ENCODE measurements at places on chromosomes 16 and 17.

DNA sequence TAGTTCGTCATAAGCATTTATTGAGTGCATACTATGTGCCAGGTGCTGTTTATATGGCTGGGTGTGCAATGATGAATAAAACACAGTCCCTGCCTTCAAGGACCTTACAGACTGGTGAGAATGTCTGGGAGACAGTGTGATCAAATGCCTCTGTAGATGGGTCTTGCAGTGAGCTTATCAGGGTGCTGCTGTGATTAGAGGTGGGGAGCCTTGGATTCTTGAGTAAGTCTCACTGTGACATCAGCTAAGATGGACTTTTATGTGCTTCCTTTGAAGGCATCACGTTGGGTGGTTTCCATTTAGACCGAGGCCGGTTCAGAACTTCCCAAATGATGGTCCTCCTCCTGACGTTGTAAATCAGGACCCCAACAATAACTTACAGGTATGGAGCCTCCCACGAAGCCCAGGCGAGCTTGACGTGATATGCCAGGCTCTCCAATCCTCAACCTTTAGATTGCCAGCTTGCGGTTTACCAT lies 10.0 kb downstream of the HERPUD1 start:
- DNase-seq = no peak

GRCh38 chr17:19304209-19304608 lies 58.3 kb downstream of the B9D1 start:
- no peak for DNase-seq

GRCh38 chr16:83345846-83346640 lies 461.7 kb upstream of the HSBP1 start:
- DNase-seq = no peak

GRCh38 chr17:78130090-78130436 lies 508 bp upstream of the TMC8 start:
- no peak for DNase-seq

GRCh38 chr17:62760059-62760944 lies 47.8 kb downstream of the MARCHF10 start:
- no peak for DNase-seq

- no peak for DNase-seq
Observed at GRCh38 chr17:70492368-70492767, 323.0 kb downstream of the KCNJ2 start.

DNA sequence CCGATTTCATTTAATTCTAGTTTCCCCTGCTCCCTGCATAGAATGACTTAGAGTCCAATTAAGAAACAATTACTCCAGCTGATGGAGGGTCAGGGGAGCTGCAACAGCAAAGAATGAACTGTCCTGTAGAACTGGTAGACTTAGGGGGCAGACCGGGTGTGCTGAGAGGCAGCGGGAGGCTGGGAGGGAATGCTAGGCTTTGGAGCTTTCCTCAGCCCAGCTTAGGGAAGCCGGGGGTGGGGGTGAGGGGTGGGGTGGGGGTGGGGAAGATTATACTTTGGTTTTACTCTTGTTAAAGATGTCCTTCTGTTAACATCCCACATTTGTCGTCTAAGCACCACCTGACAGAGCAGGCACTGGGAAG lies 458.6 kb upstream of the ASIC2 start:
- DNase-seq = no peak

DNA sequence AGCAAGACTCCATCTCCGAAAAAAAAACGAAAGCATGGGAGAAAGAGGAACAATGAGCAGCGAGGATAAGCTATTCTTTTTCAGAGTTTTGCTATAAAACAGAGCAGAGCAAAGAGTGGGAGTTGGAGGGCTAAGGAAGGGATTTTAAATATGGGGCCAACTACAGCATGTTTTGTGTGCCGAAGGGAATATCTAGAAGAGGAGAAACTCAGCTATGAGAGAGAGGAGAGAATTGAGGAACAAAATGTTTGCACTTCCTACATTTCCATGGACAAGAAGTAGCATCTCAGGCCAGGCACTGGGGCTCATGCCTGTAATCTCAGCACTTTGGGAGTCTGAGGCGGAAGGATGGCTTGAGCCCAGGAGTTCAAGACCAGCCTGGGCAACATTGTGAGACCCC lies 13.1 kb upstream of the GRB2 start:
- DNase-seq = no peak

GRCh38 chr16:62814891-62815290 lies 778.7 kb upstream of the CDH8 start:
- DNase-seq = no peak

DNA sequence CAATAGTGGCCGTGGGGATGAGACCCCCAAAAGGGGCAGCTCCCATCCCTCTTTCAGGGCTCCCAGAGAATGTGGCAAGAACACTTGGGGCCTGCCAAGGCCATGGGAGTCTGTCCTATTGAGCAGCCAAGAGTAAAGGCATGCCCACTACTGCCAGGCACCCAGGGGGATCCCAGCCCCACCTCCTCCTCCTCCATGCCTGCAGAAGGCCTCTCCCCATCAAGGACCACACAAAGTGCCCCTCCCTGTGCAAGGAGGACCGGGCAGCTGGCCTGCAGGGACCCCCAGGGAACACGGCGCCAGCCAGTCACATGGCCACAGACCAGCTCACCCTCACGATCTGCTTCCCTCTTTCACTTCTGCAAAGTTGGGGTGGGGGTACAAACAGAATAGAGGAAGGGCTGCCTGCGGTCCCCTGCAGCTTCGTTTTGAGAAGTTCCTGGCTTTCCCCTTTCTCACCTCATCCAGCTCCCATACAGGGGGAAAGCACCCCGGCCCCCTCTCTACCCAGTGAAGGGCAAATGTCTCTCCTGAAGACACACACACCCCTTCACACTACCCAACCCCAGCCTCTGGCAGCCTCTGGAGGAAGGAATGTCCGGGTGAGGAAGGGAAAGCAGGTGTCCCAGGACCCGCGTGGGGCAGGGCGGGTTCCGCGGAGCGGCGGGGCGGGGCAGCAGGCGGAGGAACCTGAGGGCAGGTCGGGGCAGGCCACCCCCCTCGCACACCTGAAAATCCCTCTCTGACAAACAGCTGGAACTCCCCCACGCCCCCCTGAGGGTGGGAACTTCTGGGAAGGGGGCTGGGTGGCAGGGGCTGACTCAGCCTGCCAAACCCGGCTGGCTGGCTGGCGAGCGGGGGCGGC lies 2.0 kb downstream of the PPP1R9B start:
- no peak for DNase-seq

DNA sequence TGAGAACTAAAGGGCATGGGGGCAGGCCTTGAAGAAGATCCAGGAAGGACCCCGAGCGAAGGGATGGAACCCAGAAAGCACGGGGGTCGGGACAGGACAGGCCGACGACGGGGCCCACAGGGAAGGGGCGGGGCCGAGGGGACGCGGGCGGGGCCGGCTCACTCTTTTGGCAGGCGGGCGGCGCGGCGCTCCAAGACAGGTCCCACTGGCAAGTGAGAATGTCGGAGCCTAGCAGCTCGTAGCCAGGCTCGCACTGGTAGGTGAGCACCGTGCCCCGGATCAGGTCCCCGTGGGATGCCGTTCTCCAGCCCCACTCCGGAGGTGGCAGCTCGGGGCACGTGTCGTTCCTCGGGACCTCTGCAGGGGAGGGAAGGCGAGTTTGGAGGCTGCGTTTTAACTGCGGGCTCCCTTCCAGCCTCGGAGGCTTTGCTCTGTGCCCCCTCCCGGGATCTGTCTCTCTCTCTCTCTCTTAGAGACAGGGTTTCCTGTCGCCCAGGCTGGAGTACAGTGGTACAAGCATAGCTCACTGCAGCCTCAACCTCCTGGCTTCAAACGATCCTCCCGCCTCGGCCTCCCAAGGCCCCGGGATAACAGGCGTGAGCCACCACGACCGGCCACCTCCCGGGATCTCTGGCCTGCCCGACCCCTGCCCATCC lies 13.7 kb upstream of the CDIPT start:
- DNase-seq = no peak

- no peak for DNase-seq
Observed at GRCh38 chr16:82860071-82860470, 233.3 kb downstream of the CDH13 start.

GRCh38 chr16:30875871-30876801 lies 17.7 kb downstream of the BCL7C start:
- peak; percentile 41 for DNase-seq

Data from NCI-H2029 treated with DMSO at 0.1 percent for 48 hours (cell line).